ENCODE measurements at places on chromosomes 2 and 18. TPM values are rescaled to one million over a fixed set of nuclear protein-coding genes. Genes with fewer than 3 reads are reported as not detected.

Gene INHBB
- 0.28 TPM for total RNA-seq

Gene SLC4A1AP
- 11.7 TPM for total RNA-seq

Gene GREB1
- total RNA-seq = not detected

Gene ITSN2
- total RNA-seq = 23.3 TPM

Gene TRIM43
- total RNA-seq = not detected

Gene LIMS3
- total RNA-seq = 12.7 TPM

Gene CTAGE1
- total RNA-seq = under 0.01 TPM

Gene UGT1A3
- not detected for total RNA-seq

All from IMR-90 (cell line).